Body of pancreas (tissue), 4 donors: ENCODE measurements at places on chromosomes 5 and 9. TPM values are rescaled to one million over a fixed set of nuclear protein-coding genes. Genes with fewer than 3 reads are reported as not detected.

MLANA gene
- total RNA-seq: not detected

PCDHGA7 gene
- 7.6 TPM for total RNA-seq

LMX1B gene
- not detected for total RNA-seq

PCDHGA10 gene
- total RNA-seq: 5.4 TPM
